ENCODE measurements at places on chromosomes 5 and 9. TPM values are rescaled to one million over a fixed set of nuclear protein-coding genes. Genes with fewer than 3 reads are reported as not detected.

SPATA31C1 gene
- not detected for total RNA-seq

SGCD gene
- 4.0 TPM for total RNA-seq

SLC6A3 gene
- total RNA-seq, result 0.17 TPM

TTC1 gene
- 65.7 TPM for total RNA-seq

PCDH12 gene
- not detected for total RNA-seq

BASP1 gene
- 315 TPM for total RNA-seq

BTNL8 gene
- total RNA-seq, result not detected

PLAC8L1 gene
- 0.49 TPM for total RNA-seq

HTR1A gene
- not detected for total RNA-seq

PCDHB12 gene
- total RNA-seq, result 0.02 TPM

INSL4 gene
- total RNA-seq, result 19.2 TPM

LRRC19 gene
- total RNA-seq, result not detected

NUTM2G gene
- total RNA-seq, result not detected

OSMR gene
- total RNA-seq, result 85.6 TPM

EMB gene
- 5.8 TPM for total RNA-seq

SPRY4 gene
- 7.9 TPM for total RNA-seq

KCNMB1 gene
- total RNA-seq, result not detected

PCDHGA7 gene
- 0.84 TPM for total RNA-seq

EPB41L4B gene
- 5.9 TPM for total RNA-seq

PCA3 gene
- not detected for total RNA-seq

Data from A549 treated with DMSO at 1 μM for 4 hours (cell line).